ENCODE measurements at places on chromosomes 5 and 9.

DNA sequence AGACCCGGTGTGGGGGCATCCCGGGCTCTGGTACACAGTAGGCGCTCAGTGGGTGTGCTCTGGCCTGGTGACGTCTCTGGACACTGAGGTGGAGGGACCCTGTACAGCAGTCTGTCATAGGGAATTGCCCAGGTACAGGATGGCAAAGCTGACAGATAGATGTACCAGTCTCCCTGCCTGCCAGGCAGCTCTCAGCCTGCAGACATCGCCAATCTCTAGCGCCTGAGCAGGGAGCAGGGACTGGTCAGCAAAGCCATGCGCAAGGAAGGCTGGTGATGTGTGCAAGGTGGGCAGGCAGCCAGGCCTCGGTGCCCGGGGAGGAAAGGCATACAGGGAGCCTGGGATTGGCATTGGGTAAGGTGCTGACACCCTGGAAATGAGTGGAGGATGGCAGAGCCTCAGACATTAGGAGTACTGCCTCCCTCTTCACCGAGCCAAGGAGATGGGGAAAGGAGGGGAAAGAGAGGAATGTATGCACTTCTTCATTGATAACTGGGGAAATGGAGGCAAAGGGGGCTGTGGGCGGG, 33.9 kb upstream of the BRD3 start:
- DNase-seq: no peak

DNA sequence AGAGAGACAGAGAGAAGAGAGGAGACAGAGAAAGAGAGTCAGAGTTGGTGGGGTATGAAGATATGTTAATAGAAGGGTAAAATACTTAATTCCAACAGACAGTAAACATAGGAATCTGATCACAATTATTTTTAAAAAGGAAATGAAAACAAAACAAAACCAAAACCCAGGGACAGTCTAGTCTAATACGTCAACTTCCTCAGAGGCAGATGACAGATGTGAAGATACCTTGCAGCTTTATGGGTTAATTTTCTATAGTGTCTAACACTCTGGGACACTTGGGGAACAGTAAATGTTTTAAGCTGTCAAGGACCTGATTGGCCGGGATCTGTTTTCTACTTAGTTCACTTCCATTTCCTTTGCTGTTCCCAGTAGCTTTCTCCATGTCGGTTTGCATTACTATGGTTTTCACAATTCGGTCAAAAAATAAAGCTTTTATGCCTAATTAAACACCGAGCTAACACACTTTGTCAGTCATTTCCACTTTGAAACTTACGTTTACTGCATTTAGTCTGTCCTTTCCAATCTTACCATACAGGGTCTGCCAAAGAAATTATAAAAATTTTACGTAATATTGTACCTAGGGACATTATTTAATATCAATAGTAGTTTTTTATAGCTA, 216.5 kb downstream of the MCTP1 start:
- no peak for DNase-seq

- DNase-seq: no peak
Measured at GRCh38 chr5:112097768-112098167, 321.3 kb downstream of the EPB41L4A start.

DNA sequence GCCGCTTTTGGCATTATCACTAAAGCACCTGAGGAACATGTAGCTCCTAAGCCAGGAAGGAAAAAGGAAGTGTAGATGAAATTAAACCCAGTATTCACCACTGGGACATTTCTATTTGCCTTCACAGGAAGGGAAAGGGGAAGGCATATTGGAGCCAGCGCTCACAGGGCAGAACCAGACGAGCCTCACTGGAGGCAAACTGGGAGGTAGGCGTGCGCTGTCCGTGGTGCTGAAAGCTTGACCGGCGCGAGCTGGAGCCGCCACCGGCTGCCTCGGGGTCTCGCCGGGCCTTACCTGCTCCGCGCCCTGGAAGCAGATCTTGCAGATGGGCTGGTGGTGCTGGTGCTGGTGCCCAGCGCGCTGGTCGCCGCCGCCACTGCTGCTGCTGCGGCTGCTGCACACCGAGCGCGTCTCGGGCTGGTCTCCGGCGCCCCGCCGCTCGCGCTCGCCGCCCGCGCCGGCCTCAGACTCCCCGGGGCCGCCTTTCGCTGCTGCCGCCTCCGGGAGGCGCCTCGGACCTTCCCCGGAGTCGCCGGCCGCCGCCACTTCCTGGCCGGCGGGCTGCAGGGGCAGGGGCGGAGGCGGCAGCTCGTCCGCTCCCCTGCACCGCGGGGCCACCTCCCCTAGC, 732 bp downstream of the MARCHF11 start:
- DNase-seq: peak; percentile 30

GRCh38 chr9:126559296-126559695, 54.4 kb upstream of the LMX1B start:
- DNase-seq: no peak

DNA sequence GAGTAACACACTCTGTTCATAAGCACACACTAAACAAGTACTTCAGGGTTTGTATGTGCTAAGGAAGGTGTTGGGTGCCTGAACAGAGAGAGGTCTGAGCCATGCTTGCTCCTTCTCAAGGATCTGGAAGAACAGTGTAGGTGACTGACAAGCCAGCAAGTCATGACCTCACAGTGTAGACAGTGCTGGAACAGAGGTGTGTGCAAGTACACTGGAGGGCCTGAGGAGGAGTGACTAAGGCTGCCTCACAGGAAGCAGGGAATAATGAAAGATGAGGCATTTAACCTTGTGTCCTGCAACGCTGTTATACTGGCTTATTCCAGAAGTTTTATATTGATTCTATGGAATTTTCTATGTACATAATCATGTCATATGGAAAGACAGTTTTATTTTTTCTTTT, 83.9 kb downstream of the TMEM174 start:
- DNase-seq: no peak
